Activated CD4-positive, alpha-beta memory T cell treated with anti-CD3 and anti-CD28 coated beads, Interleukin-2, amount 10 ng/mL, durations not matched to agents 7 days and 5 days (primary cell): ENCODE measurements at places on chromosomes 1 and 21. TPM values are rescaled to one million over a fixed set of nuclear protein-coding genes. Genes with fewer than 3 reads are reported as not detected.

DPT gene
- total RNA-seq, result not detected

DNA sequence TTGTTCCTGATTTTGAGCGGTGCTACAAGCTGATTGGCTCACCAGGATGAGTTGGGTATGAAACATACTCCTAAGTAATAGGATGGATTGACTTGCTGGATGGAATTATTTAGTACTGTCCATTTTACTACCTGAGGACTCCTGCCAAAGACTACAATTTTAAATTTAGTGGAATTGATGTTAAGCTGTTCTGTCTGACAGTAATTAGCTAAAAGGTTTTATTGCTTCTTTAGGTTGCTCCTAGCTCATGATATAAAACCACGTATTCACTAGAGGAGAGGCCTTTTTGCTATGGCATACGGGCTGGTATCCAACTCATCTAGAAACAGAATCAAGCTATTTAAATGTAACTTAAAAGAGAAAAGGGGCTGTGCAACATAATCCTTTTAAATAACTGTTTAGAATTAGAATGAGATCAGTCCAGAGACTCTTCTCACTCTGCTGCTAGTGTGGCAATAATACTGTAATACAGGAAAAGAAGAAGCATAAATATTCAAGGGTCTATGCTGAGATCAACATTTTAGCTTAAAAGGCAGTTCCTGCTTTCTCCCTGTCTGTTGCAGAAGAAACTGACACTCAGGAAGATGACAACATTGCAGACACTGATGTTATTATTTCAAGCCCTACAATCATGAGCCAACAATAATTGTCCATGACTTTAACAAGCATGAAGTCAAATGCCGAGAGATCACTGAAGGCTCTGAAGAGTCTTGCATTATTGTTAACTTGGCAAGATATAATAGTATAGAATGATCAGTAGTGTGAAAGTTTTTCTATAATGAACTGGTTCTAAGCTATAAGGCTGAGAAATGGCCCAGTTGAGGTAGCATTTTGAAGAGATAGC is 258.7 kb upstream of the ADGRL4 start:
- no peak overlapping the region for H3K4me3 ChIP-seq
- H3K27ac ChIP-seq, result no peak overlapping the region
- no peaks in the 10 kb centered on the region for H3K36me3 ChIP-seq
- no peaks in the 10 kb centered on the region for H3K4me1 ChIP-seq
- no peak for DNase-seq

LYPD8 gene
- not detected for total RNA-seq

- H3K4me1 ChIP-seq, result no peaks in the 10 kb centered on the region
- no peak overlapping the region for H3K27ac ChIP-seq
- no peak overlapping the region for H3K4me3 ChIP-seq
These were observed 221.3 kb upstream of the AJAP1 start for GRCh38 chr1:4433075-4433474.

- no peaks in the 10 kb centered on the region for H3K4me1 ChIP-seq
- H3K27ac ChIP-seq, result no peak overlapping the region
- H3K4me3 ChIP-seq, result no peak overlapping the region
- H3K27me3 ChIP-seq, result no peaks in the 10 kb centered on the region
- no peak for DNase-seq
These were observed 161.2 kb downstream of the NTMT2 start for GRCh38 chr1:170306948-170307347.

- no peaks in the 10 kb centered on the region for H3K4me1 ChIP-seq
- H3K4me3 ChIP-seq, result no peak overlapping the region
- H3K36me3 ChIP-seq, result peaks cover 42% of the 10 kb centered on the region
- DNase-seq, result peak; percentile 7
These were observed 12.5 kb upstream of the SPATC1L start for GRCh38 chr21:46196733-46197132.

- H3K27me3 ChIP-seq, result peaks cover 72% of the 10 kb centered on the region
- H3K27ac ChIP-seq, result no peak overlapping the region
- no peak for DNase-seq
- H3K4me1 ChIP-seq, result peaks cover 22% of the 10 kb centered on the region
- H3K36me3 ChIP-seq, result no peaks in the 10 kb centered on the region
These were observed 2.5 kb downstream of the LORICRIN start for GRCh38 chr1:153262070-153262366.

DNA sequence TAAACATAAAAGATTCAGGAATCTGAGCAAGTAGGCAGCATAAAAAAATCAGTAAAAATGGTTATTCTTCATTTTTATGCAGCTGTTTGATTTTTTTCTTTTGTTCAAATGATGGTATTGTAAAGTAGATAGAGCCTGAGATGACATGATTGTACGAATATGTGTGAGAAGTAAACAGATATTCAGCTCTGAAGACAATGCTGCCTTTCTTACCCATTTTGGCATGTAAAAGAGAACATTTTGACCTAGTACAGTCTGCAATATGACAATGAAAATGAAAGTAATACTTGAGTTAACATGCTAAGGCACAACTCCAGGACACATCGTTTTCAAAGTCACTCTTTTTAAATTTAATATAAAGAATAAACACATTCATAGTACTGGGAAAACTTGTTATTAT is 95.7 kb upstream of the NCAM2 start:
- DNase-seq, result no peak
- H3K27me3 ChIP-seq, result no peaks in the 10 kb centered on the region
- H3K4me3 ChIP-seq, result no peak overlapping the region
- H3K4me1 ChIP-seq, result no peaks in the 10 kb centered on the region

DNA sequence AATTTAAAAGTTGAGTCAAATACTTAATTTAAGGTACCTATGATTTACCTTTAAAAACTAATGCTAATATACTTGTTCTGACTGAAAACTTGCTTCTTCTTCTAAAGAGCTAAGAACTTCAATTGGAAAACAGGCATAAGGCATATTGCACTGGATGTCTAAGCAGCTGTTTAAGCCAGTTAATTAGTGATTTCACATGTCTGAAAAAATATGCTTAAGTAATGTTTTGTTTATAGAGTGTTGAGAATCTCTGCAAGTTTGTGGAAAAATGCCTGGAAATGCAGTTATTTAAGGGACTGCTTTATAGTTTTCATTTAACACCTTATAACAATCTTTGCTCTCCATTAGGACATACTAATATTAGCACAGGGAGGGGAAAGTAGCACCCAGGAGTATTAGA is 28.2 kb downstream of the UBE2U start:
- no peak overlapping the region for H3K27ac ChIP-seq
- no peaks in the 10 kb centered on the region for H3K4me1 ChIP-seq
- H3K4me3 ChIP-seq, result no peak overlapping the region

GRCh38 chr21:34887725-34888568 is 161.2 kb downstream of the RUNX1 start:
- peaks cover 52% of the 10 kb centered on the region for H3K4me1 ChIP-seq
- peak overlapping the region; percentile 90 for H3K4me3 ChIP-seq
- DNase-seq, result peak; percentile 90
- peaks cover 29% of the 10 kb centered on the region for H3K36me3 ChIP-seq
- peak overlapping the region; percentile 98 for H3K27ac ChIP-seq
- H3K27me3 ChIP-seq, result peaks cover 2% of the 10 kb centered on the region

CCDC30 gene
- 2.5 TPM for total RNA-seq

HSF2BP gene
- total RNA-seq, result 0.40 TPM

- peaks cover 27% of the 10 kb centered on the region for H3K27me3 ChIP-seq
- no peak for DNase-seq
- H3K4me3 ChIP-seq, result no peak overlapping the region
- no peaks in the 10 kb centered on the region for H3K36me3 ChIP-seq
- no peaks in the 10 kb centered on the region for H3K4me1 ChIP-seq
These were observed 173.1 kb upstream of the GALNT2 start for GRCh38 chr1:229893762-229894444.

DNA sequence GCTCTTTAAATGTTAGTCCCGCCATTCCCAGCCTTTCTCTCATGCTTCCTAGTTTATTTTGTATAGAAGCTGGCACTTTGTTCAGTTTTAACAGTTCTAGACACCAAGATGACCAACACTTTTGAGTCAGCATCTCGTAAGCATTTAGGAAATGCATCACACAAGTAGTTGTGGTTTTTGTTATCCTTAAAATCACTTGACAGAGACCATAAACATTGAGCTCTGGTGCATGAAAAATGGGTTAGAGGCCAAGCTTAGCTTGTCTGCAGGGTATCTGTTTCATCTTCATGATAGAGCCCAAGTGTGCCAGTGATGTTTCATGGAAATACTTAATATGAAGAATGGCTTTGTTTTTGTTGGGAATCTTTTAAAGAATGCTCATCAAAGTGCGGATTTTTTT is 159.7 kb downstream of the DISP1 start:
- H3K36me3 ChIP-seq, result no peaks in the 10 kb centered on the region
- no peak overlapping the region for H3K27ac ChIP-seq
- no peak for DNase-seq

- DNase-seq, result no peak
- peaks cover 13% of the 10 kb centered on the region for H3K36me3 ChIP-seq
- peaks cover 12% of the 10 kb centered on the region for H3K4me1 ChIP-seq
These were observed 55.8 kb downstream of the SLC9A1 start for GRCh38 chr1:27099135-27099586.

- H3K4me1 ChIP-seq, result peaks cover 9% of the 10 kb centered on the region
- no peak for DNase-seq
- H3K27ac ChIP-seq, result no peak overlapping the region
- H3K4me3 ChIP-seq, result no peak overlapping the region
- no peaks in the 10 kb centered on the region for H3K36me3 ChIP-seq
- peaks cover 14% of the 10 kb centered on the region for H3K27me3 ChIP-seq
These were observed 31.7 kb downstream of the TRIM11 start for GRCh38 chr1:228374711-228375577.
